Glomerular endothelial cell (primary cell): ENCODE measurements at places on chromosomes 6 and 20. TPM values are rescaled to one million over a fixed set of nuclear protein-coding genes. Genes with fewer than 3 reads are reported as not detected.

GRCh38 chr6:22141241-22141745 is 155.5 kb downstream of the PRL start:
- DNase-seq, result peak; percentile 94

DNA sequence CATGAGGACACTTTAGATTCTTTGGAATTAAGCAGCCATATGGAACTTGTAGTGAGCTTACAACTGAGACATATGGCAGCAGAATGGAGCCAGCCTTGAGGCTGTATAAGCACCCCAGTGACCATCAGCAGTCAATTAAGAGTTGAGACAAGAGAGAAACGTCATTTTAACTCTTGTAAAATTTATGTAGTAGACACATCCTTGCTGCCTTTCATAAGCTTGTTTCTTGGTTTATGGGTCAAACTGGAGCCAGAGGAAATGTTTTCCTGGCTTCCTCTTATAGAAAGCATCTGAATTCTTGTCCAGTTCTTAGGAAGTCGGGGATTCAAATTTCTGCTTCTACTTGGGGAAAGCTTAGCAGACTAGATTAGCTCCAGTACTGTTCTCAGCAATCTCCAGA is 745.1 kb upstream of the MARCKS start:
- DNase-seq, result no peak

The ISM1 gene
- 0.29 and 1.3 TPM in 2 replicates for total RNA-seq

DNA sequence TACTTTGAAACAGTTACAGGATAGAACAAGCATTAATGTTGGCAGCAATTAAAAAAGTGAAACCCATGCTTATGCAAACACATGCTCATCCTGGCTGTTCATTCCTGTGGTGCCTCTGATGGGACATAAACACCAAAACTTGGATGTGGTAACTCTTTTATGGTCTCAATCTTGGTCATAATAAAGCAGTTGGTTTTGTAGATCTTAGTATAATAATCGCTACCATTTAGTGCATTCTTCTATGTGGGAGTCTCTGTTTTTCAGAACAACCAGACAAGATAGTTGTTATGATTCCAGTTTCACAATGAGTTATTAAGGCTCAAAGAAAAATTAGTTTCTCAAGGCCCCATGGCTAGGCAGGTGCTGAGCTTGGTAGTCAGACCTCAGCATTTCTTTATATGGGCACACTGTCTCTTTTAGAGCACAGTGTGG is 184.0 kb downstream of the UTRN start:
- DNase-seq, result no peak

DNA sequence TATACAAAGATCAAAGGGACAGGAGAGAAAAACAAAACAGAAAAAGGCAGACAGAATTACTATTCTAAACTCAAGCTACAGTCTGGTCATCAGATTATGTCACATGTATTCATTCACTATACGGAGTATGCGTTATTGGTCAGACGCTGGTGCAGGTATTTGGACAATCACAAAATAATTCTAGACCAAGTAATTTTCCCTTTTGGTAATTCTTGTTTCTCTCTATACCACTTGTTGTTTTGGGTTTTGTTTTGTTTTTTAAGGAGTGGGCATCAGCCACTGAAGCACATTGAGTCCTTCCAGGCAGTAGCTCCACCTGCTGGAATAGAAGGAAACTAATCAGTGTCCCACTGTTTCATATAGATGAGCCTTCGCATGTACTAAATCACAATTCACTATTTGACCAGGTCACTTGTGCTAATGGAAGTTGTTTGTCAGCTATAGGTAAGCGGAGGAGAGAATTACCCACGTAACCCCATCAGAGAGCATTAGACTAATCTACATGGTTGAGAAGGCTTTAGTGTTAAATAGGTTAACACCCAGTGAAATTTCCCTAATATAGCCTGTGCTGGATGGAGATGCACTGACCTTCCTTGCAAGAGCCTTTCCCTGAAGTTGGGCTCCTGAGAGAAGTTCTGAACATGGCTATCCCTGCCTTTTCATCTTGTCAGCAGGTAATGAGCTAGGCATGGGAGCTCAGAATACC is 77.9 kb downstream of the TNFAIP3 start:
- no peak for DNase-seq

The TRIM31 gene
- total RNA-seq, result not detected in 2 replicates

The SMPDL3A gene
- total RNA-seq, result 7.5 and 13.0 TPM in 2 replicates

The RNF146 gene
- 36.7 and 41.2 TPM in 2 replicates for total RNA-seq

The CCN6 gene
- not detected in 2 replicates for total RNA-seq

DNA sequence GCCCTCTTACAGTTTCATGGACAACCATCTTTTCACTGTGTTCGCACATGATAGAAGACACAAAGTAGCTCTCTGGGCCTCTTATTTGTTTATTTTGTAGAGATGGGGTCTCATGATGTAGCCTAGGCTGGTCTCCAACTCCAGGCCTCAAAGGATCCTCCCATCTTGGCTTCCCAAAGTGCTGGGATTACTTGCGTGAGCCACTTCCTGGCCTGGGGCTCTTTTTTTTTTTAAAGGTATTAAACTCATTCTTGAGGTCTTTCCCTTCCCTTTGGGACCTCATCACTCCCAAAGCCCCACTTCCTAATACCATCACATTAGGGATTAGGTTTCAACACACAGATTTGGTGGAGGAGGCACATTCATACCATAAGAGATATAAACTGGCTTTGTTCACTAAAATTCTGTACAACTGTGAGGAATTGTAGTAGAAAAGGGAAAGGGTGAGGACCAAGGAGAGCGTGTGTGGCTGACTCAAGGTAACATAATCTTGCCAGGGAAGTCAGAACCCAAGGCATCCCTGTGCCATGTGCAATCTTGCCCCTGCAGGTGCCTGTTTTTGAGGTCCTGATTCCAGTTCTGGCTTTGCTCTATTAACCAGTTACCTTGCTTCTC is 45.5 kb downstream of the EIF2S2 start:
- no peak for DNase-seq

DNA sequence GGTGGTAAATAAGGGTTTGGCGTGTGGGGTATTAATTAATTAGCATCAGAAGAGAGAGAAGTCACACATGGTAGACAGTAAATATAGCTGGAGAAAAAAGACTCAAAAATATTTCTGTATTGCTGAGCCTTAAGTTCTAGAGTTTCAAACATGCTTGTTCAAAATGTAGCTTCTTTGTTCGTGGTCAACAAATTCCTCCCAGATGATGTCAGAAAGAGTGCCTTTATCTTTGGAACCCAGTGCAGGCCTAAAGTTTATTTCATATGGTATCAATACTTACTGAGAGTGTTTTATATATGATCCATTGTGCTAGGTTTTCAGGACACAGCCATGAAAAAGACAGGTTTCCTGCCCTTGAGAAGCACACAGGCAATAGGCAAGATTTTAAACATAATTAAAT is 18.3 kb downstream of the MARCKS start:
- no peak for DNase-seq

DNA sequence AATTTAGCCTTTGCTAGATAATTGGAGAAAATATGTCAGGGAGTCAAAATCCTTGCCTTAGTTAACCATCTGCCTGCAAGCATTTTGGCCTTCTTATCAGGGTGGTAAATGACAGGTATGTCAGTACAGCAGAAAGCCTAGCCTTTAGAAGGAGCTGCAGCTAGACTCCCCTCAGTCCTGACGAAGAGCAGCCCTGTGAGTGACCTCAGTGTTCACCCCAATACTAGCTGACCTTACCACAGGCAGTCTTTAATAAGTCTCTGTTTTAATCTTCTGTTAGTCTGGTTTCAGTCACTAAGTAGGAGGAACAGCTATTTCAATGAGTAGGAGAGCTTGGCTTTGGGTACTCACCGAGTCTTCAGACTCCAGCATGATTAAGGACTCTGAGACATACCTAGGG is 340.0 kb upstream of the FLRT3 start:
- no peak for DNase-seq

DNA sequence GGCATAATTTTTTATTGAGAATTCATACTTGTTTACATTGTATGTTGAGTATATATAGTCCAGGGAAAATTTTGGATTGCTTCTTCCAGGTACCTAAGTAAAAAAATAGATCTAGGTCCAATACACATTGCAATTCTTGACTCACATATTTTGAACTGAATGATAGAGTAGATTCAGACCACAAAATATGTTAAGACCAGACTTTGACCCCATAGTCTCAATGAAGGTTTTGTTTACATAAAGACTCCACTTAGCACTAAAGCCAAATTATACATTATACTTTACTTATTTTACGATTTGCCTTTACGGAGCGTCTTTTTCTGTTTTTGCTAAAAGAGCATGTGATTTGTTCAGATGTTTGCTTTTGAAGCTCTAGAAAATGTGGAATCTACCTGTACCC is 144.1 kb upstream of the PTCHD4 start:
- DNase-seq, result no peak

GRCh38 chr6:157490611-157491269 is 109.8 kb downstream of the ZDHHC14 start:
- DNase-seq, result no peak

- no peak for DNase-seq
Observed at GRCh38 chr6:141282263-141282662, 850.5 kb upstream of the GJE1 start.

GRCh38 chr20:58636396-58636982 is 14.6 kb upstream of the STX16 start:
- no peak for DNase-seq

The HLA-DRB5 gene
- total RNA-seq, result 0.70 TPM in 1 of 2 replicates, not detected in the other

The ADGRF5 gene
- total RNA-seq, result 495 and 502 TPM in 2 replicates

The MYMX gene
- total RNA-seq, result 2.2 TPM in 1 of 2 replicates, not detected in the other

GRCh38 chr20:3406481-3407039 is 909 bp downstream of the DNAAF9 start:
- DNase-seq, result no peak

- DNase-seq, result peak; percentile 85
Observed at GRCh38 chr6:52423971-52424381, 3.8 kb downstream of the EFHC1 start.

DNA sequence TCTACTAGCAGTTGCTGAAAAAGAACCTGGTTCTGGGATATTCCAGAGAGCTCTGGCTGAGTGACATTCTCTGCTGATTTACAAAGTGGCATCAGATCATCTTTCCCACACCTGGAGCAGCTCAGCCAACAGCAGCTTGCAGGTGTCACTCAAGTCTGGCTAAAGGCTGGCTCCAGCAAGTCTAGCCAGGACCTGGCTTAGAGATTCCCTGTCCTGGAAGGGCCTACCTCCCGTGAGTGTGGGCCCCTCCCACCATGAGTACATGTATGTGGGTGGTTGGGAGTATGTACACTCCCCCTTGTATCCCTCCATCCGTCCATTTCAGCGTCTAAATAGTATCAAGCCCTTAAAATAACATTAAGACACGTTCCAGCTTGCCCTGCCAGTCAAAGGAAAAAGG is 539.3 kb upstream of the ID4 start:
- no peak for DNase-seq

- DNase-seq, result no peak
Observed at GRCh38 chr6:43725643-43726580, 38.3 kb upstream of the MRPS18A start.

DNA sequence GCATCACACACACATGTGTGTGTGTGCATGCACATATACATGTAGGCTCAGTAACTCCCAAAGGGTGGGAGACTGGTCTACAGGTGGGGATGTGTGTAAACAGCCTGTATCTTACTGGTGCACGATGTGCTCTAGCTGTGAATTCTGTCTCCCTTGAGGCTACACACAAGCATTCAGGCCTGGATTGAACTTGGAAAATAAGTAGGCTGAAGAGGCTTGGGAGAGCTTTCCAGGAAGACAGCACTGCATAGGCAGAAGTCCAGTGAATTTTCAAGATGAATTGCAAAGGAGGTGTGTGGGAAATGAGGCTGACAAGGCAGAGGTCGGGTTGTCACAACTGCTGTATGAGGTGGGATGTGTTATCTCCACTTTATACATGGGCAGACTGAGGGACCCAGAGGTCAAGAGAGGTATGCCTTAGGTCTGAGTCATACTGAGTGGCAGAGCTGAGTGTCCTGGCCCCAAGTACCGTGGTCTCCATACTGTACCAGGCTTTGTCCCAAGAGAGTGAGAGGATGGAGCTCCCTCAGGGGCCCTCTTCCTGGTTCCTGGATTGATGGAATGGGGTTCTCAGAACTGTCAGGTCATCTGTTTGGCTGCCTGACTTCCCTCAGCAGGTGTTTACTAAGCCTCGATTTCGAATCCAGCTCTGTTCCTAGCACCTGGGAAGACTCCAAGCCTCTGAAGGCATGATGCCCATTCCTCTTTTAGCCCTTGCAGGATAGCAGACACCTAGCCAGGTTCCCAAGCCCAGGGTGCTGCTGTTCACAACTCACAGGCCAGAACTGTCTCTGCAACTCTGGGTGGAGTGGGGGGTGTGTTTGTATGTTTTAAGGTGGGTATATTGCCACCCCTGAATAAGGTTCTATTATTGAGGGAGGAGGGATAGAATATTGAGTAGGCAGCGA is 14.4 kb downstream of the SNPH start:
- DNase-seq, result no peak

- no peak for DNase-seq
Observed at GRCh38 chr6:159008656-159009288, 8.8 kb upstream of the RSPH3 start.

- no peak for DNase-seq
Observed at GRCh38 chr20:45548410-45548809, 1.2 kb upstream of the EPPIN start.

DNA sequence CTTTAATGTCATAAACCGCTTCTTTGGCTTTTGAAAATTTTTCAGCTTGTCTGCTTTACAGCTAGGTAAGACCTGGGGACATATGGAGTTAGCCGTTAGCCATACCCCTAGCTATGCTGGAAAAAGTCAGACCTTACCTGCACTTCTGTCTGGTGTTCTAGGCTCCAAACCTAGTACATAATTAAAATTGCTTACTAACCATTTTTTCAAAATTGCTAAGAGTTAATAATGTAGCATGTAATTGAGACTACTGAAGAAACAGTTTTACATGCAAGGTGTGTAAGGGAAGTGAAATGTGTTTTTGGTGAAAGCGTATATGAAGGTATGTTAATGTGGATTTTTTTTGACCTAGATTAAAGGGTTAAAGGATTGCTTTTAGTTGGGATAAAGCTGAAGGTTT is 336.9 kb downstream of the RNF144B start:
- DNase-seq, result no peak

The GRM4 gene
- not detected in 2 replicates for total RNA-seq

- DNase-seq, result no peak
Observed at GRCh38 chr6:167528976-167529375, 204.1 kb downstream of the TTLL2 start.

- no peak for DNase-seq
Observed at GRCh38 chr20:63046841-63047240, 40.1 kb upstream of the BHLHE23 start.

The EDN1 gene
- total RNA-seq, result 151 and 376 TPM in 2 replicates

The LY6G6C gene
- total RNA-seq, result not detected in 2 replicates

GRCh38 chr20:44609006-44609515 is 26.7 kb downstream of the PKIG start:
- DNase-seq, result no peak

The TRAPPC3L gene
- 0.34 TPM in 1 of 2 replicates, not detected in the other for total RNA-seq

The AK9 gene
- total RNA-seq, result 2.7 and 11.2 TPM in 2 replicates

The WFDC5 gene
- not detected in 2 replicates for total RNA-seq

GRCh38 chr20:38747495-38748096 is 664 bp upstream of the ACTR5 start:
- DNase-seq, result no peak

- no peak for DNase-seq
Observed at GRCh38 chr20:53794529-53795115, 201.0 kb upstream of the ZNF217 start.
